ENCODE measurements at places on chromosomes 16 and 17. TPM values are rescaled to one million over a fixed set of nuclear protein-coding genes. Genes with fewer than 3 reads are reported as not detected.

- DNase-seq: no peak
Observed at GRCh38 chr17:80071116-80071841, 30.1 kb upstream of the GAA start.

- no peak for DNase-seq
Observed at GRCh38 chr16:66344533-66345145, 21.9 kb upstream of the CDH5 start.

- DNase-seq: no peak
Observed at GRCh38 chr17:67678414-67678813, 39.3 kb upstream of the NOL11 start.

- no peak for DNase-seq
Observed at GRCh38 chr17:32206861-32207260, 58.8 kb upstream of the RHBDL3 start.

DNA sequence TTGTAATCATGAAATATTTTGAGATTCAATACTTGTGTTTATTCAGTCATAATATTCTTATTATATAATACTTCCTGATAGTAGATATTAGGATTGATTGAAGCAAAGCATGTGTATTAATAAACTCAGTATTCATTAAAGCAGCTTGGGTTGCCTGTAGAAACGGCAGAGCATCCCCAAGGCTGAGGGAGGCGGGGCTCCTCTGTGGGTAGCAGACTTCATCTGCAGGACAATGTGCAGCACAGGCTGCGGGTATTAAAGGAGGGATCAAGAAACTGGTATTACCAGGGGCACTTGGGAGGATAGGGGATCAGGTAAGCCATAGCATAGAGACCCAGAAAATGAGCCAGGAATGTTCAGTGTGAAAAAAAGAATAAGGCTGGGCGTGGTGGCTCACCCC, 213.6 kb downstream of the PRKCA start:
- DNase-seq: no peak

DNA sequence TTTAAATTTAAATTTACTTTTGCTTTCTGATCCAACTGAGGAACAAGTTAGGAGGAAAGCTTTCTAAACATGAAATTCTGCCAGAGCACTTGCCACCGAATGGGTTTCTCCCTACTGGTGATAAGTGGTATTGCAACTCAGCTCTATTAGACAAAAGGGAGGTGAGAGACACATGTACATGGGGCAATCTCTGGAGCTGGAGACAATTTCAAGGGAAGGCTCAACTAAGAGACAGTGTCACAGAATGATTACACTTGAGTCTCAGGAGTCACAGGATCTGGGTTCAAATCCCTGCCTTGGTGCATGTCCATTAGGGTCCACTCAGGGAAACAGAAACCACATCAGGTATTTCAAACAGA, 37.4 kb downstream of the SOCS1 start:
- no peak for DNase-seq

- DNase-seq: no peak
Observed at GRCh38 chr17:35879773-35880654, at the start of gene CCL5. Gene CCL5 (minus strand): TSS chr17:35880360.

DNA sequence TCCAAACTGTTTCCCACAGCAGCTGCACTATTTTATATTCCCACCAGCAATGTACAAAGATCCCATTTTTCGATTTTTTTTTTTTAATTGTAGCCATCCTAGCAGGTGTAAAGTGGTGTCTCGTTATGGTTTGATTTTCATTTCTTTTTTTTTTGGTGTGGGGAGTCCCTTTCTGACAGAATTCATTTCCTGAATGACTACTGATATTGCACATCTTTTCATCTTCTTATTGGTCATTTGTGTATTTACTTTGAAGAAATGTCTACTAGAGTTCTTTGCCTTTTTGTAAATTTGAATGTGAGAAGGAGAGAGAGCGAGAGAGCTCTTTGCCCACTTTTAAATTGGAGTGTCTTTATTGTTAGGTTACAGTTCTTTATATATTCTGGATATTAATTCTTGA, 14.0 kb downstream of the CYB5B start:
- no peak for DNase-seq

DNA sequence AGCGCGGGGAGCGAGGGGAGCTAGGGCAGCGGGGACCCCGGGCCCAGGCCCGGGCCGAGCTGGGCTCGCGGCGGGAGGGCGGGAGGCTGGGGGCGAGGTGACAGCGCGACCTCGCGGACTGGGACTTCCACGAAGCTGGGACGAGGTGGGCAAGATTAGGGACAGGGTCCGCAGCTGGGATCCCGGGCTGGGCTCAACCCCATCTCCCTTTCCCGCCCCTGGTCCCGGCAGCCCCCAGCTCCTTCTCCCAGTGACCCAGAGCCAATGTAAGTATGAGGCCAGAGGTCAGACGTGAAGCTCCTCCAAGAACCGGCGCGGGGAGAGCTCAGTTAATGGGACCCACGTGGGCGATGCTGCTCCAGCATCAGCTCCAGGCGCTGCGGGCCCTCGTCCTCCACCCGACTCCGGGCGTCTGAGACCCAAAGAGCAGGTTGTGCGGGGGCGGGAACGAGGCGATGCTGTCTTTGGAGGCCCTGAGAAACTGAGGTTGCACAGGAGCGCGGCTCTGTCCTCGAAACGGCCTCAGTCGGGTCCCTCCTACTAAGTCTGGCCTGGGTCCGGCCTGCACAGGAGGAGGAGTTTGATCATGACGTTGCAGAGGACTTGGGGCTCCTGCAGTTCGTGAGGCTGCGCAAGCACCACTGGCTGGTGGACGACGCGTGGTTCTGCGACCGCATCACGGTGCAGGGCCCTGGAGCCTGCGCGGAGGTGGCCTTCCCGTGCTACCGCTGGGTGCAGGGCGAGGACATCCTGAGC, 585 bp downstream of the ALOX12 start:
- no peak for DNase-seq

DNA sequence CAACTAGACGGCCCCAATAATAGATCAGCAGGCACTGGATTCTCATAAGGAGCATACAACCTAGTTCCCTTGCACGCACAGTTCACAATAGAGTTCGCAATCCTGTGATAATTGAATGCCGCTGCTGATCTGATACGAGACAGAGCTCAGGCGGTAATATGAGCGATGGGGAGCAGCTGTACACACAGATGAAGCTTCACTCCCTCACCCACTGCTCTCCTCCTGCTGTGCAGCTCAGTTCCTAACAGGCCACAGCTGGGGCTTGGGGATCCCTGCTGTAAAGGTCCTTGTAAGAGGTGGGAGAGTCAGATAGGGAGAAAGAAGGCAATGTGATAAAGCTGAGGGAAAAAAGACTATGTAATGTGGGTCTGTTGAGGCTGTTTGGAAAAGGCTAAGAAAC, 577.5 kb downstream of the RBFOX1 start:
- DNase-seq: no peak

- DNase-seq: no peak
Observed at GRCh38 chr17:79970576-79971068, 65.0 kb downstream of the TBC1D16 start.

GRCh38 chr16:48852951-48853350, 243.0 kb upstream of the N4BP1 start:
- DNase-seq: no peak

DNA sequence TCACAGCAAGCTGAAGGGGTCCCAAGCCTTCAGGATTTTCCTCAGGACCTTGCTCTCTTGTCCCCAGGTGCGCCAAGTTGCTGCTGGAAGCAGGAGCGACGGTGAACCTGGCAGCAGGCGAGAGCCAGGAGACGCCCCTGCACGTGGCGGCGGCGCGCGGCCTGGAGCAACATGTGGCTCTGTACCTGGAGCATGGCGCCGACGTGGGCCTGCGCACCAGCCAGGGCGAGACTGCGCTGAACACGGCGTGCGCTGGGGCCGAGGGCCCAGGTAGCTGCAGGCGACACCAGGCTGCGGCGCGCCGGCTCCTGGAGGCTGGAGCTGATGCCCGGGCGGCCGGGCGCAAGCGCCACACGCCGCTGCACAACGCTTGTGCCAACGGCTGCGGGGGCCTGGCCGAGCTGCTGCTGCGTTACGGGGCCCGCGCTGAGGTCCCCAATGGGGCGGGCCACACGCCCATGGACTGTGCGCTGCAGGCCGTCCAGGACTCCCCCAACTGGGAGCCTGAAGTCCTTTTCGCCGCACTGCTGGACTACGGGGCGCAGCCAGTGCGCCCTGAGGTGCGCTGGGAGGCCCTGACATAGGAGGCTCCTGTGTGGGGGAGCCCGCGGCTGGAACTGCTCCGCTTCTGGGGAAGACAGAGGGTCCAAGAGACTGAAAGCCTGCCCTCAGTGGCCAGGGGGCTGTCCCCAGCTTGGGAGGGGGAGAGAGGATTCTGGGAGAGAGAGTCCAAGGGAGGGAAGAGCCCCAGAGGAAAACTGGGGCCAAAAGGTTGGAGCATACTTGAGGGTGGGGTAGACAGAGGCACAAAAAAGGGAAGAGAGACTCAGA, 6.4 kb downstream of the ASB16 start:
- no peak for DNase-seq

CCDC154 gene
- not detected for total RNA-seq

APOBR gene
- total RNA-seq: 1.2 TPM

PHOSPHO1 gene
- total RNA-seq: not detected

USH1G gene
- total RNA-seq: not detected

ERAL1 gene
- total RNA-seq: 5.7 TPM

SEZ6L2 gene
- 0.21 TPM for total RNA-seq

KRTAP1-3 gene
- total RNA-seq: not detected

SYNGR2 gene
- 115 TPM for total RNA-seq

XYLT2 gene
- 51.3 TPM for total RNA-seq

Measured in ascending aorta (tissue), 2 donors.